ENCODE measurements at places on chromosomes 11 and 22.
A peak's percentile ranks its signal among the peaks of the same experiment; 100 is the strongest.

GRCh38 chr11:117907276-117908108, 21.7 kb downstream of the TMPRSS13 start:
- peak; percentile 100 for ATAC-seq

DNA sequence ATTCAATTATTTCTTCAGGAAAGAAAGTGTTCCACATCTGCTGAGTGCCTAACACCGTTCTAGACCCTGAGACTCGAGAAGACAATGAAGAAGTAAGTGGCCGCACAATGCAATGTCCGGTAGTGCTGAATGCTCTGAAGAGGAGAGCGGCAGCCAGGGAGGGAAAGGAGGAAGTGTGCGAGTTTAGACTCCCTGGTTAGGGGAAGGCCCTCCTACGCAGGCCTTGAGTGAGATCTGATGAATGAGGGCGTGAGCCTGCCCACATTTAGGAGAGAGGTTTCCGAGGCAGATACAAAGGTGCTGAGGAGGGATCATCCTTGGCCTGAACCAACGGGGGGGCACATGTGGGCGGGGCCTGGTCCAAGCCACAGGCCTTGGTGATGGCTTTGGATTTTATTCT, 558.6 kb downstream of the NTM start:
- ATAC-seq = no peak

GRCh38 chr11:33634291-33634834, 66.3 kb downstream of the C11orf91 start:
- no peak for ATAC-seq

DNA sequence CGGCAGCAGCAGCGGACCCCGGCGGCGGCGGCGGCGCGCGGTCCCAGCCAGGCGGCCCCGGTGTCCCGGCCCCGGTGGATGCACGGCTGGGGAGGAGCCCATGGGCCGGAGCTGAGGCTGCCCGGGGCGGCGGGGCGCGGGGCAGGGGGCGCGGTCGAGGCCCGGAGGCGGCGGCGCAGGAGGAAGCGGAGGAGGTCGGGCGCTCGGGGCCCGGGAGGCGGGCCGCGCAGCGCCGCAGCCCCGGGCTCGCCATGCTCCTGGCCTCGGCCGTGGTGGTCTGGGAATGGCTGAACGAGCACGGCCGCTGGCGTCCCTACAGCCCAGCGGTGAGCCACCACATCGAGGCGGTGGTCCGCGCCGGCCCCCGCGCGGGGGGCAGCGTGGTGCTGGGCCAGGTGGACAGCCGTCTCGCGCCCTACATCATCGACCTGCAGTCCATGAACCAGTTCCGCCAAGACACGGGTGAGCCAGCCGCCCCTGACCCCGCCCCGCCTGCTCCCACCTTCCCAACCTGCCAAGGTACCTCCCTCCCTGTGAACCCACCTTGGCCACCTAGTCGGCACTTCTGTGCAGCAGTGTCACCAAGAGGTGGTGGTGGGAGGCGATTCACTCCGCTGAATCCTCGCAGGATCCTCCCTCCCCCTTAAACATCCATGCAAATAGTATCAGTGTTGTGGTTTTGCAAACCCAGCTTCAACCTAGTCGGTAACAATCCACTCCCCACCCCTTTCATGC, 580 bp downstream of the DTX4 start:
- peak; percentile 14 for ATAC-seq

- peak; percentile 41 for ATAC-seq
Observed at GRCh38 chr11:134976551-134976950, 564.5 kb upstream of the B3GAT1 start.

DNA sequence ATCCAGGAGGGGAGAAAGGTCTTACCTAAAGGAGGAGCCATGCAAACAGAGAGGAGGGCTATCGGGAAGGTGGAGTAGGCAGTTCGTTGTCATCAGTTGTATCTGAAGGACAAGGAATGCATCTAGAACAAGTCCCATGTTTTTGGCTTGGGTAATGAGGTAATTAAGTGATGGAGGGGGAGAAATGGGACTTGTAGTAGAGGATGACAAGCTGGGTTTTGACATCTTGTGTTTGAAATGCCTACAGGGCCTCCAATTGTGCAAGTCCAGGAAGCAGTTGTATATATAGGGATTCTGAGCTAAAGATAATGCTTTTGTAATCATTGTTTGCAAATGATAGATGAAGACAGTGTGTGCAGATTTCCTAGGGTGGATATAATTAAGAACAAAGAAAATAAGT, 622.8 kb downstream of the NTM start:
- ATAC-seq = no peak

- no peak for ATAC-seq
Observed at GRCh38 chr11:16418428-16419097, 62.2 kb upstream of the SOX6 start.

DNA sequence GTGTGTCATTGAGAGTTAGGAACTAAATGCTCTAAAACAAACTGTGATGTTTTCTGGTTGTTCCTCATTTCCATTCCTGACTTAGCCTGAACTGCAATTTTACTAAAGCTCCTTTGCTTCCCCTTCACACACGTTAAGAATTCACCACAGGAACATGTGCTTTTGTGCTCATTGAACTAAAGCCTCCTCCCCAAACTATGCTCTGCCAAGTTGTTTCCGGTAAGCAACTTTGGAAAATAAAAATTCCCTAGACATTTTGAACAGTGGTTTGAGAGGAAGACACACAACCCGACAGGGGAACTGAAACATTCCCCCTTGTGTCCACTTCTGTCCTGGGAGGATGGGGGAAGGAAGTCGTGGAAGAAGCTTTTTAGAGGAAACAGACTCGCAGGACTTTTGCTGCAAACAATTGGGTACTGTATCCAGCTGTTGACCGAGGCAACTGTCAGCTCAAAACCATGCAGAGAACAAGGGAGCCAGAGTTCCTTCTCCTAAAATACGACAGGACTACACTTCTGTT, 66.9 kb downstream of the GAB2 start:
- no peak for ATAC-seq
